ENCODE measurements at places on chromosomes 1 and 21.

- no peaks in the 10 kb centered on the region for H3K27me3 ChIP-seq
- H3K36me3 ChIP-seq, result no peaks in the 10 kb centered on the region
- H3K27ac ChIP-seq, result no peak overlapping the region
- H3K4me3 ChIP-seq, result no peak overlapping the region
- H3K4me1 ChIP-seq, result no peaks in the 10 kb centered on the region
These were observed 39.7 kb downstream of the NME7 start for GRCh38 chr1:169327875-169328274.

GRCh38 chr1:213335084-213335483, 284.0 kb downstream of the RPS6KC1 start:
- DNase-seq, result no peak
- H3K27me3 ChIP-seq, result no peaks in the 10 kb centered on the region
- H3K27ac ChIP-seq, result no peak overlapping the region

GRCh38 chr1:245091818-245092637, 62.8 kb upstream of the KIF26B start:
- peak; percentile 54 for DNase-seq
- H3K27me3 ChIP-seq, result no peaks in the 10 kb centered on the region
- H3K36me3 ChIP-seq, result no peaks in the 10 kb centered on the region
- no peak overlapping the region for H3K27ac ChIP-seq
- H3K4me3 ChIP-seq, result no peak overlapping the region
- H3K4me1 ChIP-seq, result no peaks in the 10 kb centered on the region

- no peak overlapping the region for H3K4me3 ChIP-seq
- peaks cover 5% of the 10 kb centered on the region for H3K36me3 ChIP-seq
- DNase-seq, result no peak
These were observed 24.9 kb downstream of the ATP5PF start for GRCh38 chr21:25709684-25710265.

GRCh38 chr1:59026472-59026948, 242.7 kb upstream of the JUN start:
- H3K4me1 ChIP-seq, result no peaks in the 10 kb centered on the region
- H3K27me3 ChIP-seq, result no peaks in the 10 kb centered on the region
- peak overlapping the region; percentile 48 for H3K27ac ChIP-seq
- no peak overlapping the region for H3K4me3 ChIP-seq

GRCh38 chr21:31289702-31290101, 54.4 kb downstream of the TIAM1 start:
- H3K36me3 ChIP-seq, result no peaks in the 10 kb centered on the region
- H3K4me1 ChIP-seq, result no peaks in the 10 kb centered on the region
- no peak overlapping the region for H3K4me3 ChIP-seq
- H3K27ac ChIP-seq, result no peak overlapping the region
- no peak for DNase-seq
